ENCODE measurements at places on chromosomes 6 and 20. TPM values are rescaled to one million over a fixed set of nuclear protein-coding genes. Genes with fewer than 3 reads are reported as not detected.

The BPIFA1 gene
- not detected for total RNA-seq

DNA sequence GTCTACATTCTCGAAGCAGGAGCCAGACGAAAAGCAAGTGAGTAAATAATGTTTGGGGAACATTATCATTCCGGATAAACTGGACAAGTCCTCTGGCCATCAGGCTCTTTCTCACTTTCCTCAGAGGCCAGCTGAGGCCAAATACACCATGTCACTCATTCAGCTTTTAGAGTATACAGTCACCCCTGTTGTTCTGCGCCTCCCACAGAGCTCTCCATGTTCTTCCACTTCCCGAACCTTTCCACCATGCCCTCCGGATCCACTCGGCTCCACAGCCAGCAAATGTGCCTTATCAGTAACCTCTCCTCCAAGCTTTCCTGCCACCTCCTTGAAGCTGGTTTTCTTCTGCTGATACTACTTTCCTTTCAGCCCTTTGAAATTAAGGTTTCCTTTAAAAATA, 31.7 kb downstream of the LATS1 start:
- peak overlapping the region; percentile 38 for H3K27ac ChIP-seq
- H3K4me1 ChIP-seq, result no peaks in the 10 kb centered on the region
- H3K36me3 ChIP-seq, result peaks cover 30% of the 10 kb centered on the region
- no peaks in the 10 kb centered on the region for H3K27me3 ChIP-seq
- no peak for DNase-seq
- H3K4me3 ChIP-seq, result no peak overlapping the region

The PI16 gene
- total RNA-seq, result not detected

GRCh38 chr6:157823528-157824370, 703 bp downstream of the SNX9 start:
- H3K36me3 ChIP-seq, result peaks cover 3% of the 10 kb centered on the region
- no peaks in the 10 kb centered on the region for H3K27me3 ChIP-seq
- H3K4me3 ChIP-seq, result peak overlapping the region; percentile 88

The DDAH2 gene
- total RNA-seq, result 96.3 TPM

GRCh38 chr6:5231289-5231688, 29.5 kb downstream of the LYRM4 start:
- H3K4me1 ChIP-seq, result peaks cover 2% of the 10 kb centered on the region
- no peak for DNase-seq
- H3K4me3 ChIP-seq, result no peak overlapping the region
- H3K36me3 ChIP-seq, result no peaks in the 10 kb centered on the region

The FRK gene
- 0.05 TPM for total RNA-seq

DNA sequence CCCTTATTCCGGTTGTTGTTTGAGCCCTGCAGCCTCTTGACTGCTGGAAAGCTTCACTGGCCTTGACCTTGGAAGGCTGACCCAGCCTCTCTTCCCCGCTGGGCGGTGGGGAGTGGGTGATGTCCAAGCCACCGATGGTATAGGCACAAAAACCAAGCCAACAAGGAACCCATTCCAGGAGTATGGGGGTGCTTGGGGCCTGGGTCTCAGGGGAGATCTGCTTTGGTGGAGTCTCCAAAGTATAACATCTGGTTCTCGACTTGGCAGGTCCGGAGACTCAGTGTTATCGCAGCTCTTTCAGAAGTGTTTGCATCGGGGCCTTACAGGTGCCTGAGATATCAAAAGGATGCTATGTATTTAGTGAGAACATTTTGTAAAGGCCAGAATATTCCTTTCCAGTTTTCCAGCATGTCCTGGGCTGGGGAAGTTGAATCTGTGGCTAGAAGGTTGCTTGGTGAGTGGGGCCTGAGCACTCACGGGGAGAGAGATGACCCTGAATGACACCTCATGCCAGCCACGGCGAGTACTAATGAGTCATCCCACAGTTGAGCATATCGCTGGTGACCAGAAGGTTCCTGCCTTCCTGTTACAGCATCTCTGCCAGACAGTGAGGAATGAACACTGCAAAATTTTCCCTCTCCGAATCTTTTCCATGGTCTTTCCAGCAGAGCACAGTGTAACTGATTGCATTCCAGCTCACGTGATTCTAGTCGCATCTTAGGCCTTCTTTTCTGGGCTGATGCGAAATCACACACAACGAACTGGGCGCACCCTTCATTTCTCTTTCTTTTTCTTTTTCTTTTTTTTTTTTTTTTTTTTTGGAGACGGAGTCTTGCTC, 133.9 kb downstream of the ZDHHC14 start:
- H3K4me3 ChIP-seq, result no peak overlapping the region
- peak; percentile 59 for DNase-seq
- peaks cover 2% of the 10 kb centered on the region for H3K36me3 ChIP-seq

DNA sequence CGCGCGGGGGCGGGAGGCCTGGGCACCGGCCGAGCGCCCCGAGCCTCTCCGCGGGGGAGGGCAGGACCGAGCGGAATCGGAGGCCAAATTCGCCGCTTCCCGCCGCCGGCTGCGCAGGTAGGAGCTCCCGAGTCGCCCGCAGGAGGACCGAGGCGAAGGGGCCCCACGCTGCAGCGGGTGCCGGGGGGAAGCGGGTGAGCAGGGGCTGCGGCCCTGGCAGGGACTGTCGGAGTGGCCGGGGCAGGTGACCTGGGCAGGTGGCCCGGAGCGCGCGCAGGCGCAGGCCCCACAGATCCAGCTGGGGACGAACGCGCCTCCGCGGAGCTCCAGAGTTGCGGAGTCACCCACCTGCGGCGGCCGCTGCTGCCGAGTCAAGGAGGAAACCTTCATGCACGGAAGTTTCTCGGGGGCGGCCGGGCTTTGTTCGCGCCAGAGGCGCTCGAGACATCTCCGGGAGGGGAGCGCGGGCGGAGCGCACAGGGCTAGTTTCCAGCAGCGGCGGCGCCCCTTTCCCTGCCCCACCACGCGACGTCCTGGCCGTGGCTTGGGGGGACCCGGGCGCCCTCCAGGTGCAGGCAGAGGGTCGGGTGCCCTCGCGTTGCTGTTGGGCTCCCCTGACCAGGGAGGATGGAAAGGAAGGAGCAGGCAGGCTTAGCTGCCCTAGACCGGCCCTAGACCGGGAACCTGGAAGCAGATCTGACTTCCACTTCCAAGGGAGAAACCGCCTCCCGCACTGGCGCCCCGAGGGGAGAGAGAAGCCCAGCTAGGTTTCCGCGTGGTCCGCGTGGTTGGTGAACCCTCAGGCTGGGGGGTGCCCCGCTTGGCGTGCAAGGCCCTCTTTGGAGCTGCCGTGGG, 590 bp downstream of the SLCO4A1 start:
- H3K36me3 ChIP-seq, result no peaks in the 10 kb centered on the region
- peak overlapping the region; percentile 29 for H3K4me3 ChIP-seq
- peaks cover 6% of the 10 kb centered on the region for H3K4me1 ChIP-seq
- H3K27ac ChIP-seq, result no peak overlapping the region

The UBR2 gene
- 32.8 TPM for total RNA-seq

- no peak overlapping the region for H3K27ac ChIP-seq
- no peak for DNase-seq
- H3K36me3 ChIP-seq, result peaks cover 42% of the 10 kb centered on the region
- no peaks in the 10 kb centered on the region for H3K4me1 ChIP-seq
- no peak overlapping the region for H3K4me3 ChIP-seq
- H3K27me3 ChIP-seq, result no peaks in the 10 kb centered on the region
These were observed 49.2 kb downstream of the MYH7B start for GRCh38 chr20:35004749-35005462.

The GPLD1 gene
- total RNA-seq, result 2.4 TPM

The TMEM74B gene
- not detected for total RNA-seq

Measured in osteocyte (in vitro differentiated cells).